ENCODE measurements at places on chromosomes 6 and 20. TPM values are rescaled to one million over a fixed set of nuclear protein-coding genes. Genes with fewer than 3 reads are reported as not detected.

The PAK5 gene
- not detected for total RNA-seq

The TRIM40 gene
- not detected for total RNA-seq

The TNF gene
- 0.09 TPM for total RNA-seq

The SOX12 gene
- 25.4 TPM for total RNA-seq

The HCK gene
- total RNA-seq = 0.12 TPM

The TMEM170B gene
- 0.60 TPM for total RNA-seq

The C6orf141 gene
- 19.8 TPM for total RNA-seq

The LRRC73 gene
- 1.4 TPM for total RNA-seq

The CASS4 gene
- not detected for total RNA-seq

The TFAP2D gene
- total RNA-seq = not detected

The KCNQ5 gene
- total RNA-seq = 1.6 TPM
